ENCODE measurements at places on chromosomes 6 and 20.
A peak's percentile ranks its signal among the peaks of the same experiment; 100 is the strongest.

DNA sequence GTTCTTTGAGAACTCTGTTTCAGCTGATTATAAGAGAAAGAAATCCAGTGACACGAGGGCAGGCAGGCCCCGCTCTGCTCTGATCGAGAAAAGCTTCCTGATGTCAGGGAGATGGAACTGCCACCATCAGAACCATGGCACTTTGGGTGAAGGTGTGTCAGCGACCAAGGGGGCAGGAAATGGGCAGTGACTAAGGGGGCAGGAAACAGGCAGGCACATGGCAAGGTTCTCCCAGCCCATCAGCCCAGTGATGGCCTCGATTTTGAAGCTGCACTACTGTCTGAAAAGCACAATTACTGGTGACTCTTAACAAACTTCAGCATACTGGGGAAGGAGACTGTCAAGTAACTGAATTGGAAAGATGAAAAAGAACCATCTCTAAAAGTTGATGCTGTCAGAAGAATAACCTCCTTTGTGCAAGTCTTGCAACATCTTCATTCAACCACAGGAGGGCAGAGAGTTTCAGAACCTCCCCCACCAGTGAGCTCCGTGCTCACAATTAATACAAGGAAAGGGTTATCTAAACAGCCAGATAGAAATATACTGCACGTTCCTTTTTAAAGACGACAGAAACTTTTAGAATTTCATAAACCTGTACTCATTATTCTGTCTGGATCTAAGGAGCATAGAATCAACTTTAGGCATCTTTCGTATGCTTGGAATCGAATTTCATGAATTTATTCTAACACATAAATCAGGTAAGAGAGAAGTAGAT lies 39.1 kb downstream of the TMX4 start:
- no peak for DNase-seq

GRCh38 chr20:50670126-50670862 lies 21.0 kb downstream of the RIPOR3 start:
- DNase-seq = no peak

DNA sequence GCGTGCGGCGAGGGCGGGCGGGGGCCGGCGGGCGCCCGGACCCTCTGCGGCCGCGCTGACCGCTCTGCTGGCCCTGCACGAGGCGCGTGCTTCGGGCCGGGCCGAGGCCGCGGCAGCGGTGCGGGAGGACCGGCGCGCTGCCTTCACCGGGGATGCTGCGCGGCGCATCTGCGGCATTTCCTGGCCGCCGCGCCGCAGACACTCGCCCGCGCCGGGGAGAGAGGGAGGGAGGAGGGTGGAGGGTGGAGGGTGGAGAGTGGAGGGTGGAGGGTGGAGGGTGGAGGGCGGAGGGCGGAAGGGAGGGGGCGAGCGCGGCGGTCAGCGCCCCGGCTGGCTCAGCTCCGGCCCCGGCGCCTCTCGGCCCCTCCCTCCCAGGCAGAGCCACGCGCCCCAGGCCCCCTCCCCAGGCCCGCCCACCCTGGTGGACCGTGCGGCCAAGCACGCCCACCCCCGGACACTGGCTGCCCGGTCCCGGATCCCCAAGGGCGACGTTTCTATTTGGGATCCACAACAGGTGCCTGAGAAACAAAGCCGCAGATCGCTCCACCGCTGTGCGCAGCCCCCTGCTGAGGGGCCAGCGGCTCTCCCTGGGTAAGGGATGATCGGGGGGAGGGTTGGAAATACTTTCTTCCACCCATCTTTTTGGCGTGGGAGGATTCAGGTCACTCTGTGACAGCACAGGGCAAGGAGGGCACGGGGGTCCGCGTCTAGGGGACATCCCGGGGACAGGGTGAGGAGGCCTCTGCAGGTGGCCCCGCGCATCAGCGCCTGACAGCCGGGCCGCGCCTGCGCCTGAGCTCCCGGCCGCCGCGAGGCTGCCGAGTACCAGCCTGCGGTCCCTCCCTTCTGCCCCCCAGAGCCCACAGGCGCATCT lies 111.2 kb upstream of the BEND6 start:
- peak; percentile 20 for DNase-seq

GRCh38 chr6:140052736-140053729 lies 678.6 kb upstream of the CITED2 start:
- no peak for DNase-seq

- no peak for DNase-seq
Measured at GRCh38 chr20:56589633-56590032, 39.5 kb upstream of the TFAP2C start.

DNA sequence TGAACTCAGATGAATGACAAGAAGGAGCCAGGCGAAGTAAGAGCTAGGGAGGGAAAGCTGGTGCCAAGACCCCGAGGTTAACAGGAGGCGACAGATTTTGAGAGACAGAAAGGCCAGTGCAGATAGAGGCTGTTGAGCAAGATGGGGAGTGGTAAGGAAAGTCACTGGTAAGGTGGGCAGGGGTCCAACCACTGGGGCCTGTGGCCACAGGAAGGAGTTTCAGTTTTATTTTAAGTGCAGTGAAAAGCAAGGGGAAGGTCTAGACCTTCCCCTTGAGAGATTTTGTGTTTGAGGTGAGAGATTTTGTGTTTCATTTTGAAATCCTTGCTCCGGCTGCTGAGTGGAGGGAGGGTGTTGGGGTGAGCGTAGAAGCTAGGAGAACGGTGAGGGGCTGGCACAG lies 41.8 kb upstream of the APCDD1L start:
- DNase-seq = no peak

GRCh38 chr6:45522486-45522885 lies 144.8 kb upstream of the SUPT3H start:
- DNase-seq = no peak

DNA sequence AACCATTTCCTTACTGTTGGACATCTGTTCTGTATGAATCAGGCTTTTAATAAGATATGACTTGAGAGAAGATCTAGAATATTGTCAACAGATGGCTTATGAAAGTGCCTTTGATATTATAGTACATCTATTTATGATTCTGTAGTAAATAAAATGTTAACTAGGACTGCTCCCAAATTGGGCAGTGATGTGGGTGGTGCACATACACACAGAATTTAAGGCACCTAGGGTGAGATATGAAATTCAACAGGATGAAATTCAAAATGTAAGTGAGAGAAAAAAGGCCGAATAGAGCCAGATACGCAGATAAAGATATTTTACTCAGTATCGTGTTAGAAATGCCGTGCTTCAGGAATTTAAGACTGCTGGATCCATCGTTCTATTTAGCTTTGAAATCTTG lies 26.3 kb downstream of the FAM50B start:
- DNase-seq = no peak

GRCh38 chr6:41200296-41200900 lies 551 bp downstream of the TREML2 start:
- no peak for DNase-seq

DNA sequence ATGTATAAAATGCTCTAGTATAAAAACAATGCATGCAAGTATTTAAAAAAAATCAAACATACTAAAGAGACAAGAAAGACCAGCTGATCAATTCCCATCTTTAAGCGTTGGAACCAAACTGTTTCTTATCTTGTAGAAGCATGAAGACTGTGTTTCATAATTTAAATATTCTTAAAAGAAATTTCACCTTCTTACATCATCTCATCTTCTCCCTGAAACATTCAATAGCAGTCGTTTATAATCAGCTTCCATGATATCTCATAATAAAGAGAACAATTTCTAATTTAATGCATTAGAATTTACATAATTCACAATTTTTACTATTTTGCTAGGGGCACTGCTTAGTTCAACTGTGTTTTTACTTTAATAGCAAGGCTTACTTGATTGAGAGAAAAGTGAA lies 468.1 kb upstream of the MARCKS start:
- no peak for DNase-seq

All from stimulated activated CD4-positive, alpha-beta T cell treated with anti-CD3 and anti-CD28 coated beads, TNF-alpha, amount 100 ng/mL, for 4 hours (primary cell).